MV-4-11 (cell line): ENCODE measurements at places on chromosomes 3 and 15.

- DNase-seq, result no peak
Measured at GRCh38 chr15:36152936-36153335, 426.5 kb upstream of the CDIN1 start.

DNA sequence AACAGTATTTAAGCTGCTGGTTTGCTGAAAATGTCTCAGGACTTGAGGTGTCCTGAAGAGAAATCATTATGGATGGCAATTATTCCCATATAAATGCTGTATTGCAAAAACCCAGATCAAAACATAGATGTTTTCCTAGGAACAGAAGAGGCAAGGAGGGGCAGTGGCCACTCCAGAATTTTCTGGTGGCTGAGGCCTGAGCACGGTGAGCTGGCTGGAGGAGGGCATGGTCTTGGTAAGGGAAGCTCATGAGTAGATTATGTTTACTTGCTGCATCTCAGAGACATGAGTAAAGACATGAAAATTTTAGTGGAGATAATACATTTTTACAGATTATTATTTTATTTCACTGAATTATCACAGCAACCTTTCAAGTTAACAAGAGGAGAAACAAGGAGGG lies 31.1 kb downstream of the PGPEP1L start:
- no peak for DNase-seq

GRCh38 chr3:139430493-139430892 lies 41.0 kb upstream of the COPB2 start:
- no peak for DNase-seq

GRCh38 chr15:56236197-56236596 lies 7.5 kb downstream of the RFX7 start:
- peak; percentile 77 for DNase-seq

DNA sequence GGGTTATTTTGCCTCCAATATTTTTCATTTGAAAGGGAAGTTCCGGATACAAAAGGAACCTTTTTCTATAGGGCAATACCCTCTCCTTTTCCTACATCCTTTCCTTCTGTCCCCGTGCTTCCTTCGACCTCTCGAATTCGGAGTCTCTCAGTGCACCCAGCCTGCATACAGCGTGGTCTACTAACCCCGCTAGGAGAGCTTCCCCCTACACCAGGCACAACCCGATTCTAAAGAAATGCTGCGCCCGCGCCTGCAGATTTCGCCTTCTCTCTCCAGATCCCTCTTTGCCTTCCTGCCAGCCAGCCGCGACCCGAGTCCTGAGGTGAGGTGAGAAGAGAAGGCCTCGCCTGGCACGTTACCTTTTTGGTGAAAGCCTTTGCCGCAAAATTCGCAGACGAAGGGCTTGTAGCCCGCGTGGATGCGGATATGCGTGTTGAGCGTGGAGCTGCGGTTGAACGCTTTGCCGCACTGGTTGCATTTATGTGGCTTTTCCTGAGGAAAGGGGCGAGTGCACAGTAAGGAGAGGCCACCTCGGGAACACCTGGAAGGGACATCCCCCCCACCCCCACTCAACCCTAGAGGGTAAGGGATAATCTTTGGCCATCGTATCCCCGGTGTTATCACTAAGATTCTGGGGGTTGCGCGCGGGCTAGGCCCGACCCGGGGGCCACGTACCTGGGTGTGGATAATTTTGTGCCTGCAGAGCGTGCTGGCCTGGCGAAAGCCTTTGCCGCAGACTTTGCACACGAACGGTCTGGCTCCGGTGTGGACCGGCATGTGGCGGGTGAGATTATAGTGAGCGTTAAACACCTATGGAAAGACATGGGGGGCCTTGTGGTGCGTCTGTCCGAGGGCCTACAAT lies 2.3 kb downstream of the FEZF2 start:
- DNase-seq, result no peak

GRCh38 chr3:128413413-128414205 lies 53.1 kb downstream of the DNAJB8 start:
- DNase-seq, result no peak

GRCh38 chr3:52388348-52388821 lies 56.5 kb downstream of the SEMA3G start:
- DNase-seq, result no peak

DNA sequence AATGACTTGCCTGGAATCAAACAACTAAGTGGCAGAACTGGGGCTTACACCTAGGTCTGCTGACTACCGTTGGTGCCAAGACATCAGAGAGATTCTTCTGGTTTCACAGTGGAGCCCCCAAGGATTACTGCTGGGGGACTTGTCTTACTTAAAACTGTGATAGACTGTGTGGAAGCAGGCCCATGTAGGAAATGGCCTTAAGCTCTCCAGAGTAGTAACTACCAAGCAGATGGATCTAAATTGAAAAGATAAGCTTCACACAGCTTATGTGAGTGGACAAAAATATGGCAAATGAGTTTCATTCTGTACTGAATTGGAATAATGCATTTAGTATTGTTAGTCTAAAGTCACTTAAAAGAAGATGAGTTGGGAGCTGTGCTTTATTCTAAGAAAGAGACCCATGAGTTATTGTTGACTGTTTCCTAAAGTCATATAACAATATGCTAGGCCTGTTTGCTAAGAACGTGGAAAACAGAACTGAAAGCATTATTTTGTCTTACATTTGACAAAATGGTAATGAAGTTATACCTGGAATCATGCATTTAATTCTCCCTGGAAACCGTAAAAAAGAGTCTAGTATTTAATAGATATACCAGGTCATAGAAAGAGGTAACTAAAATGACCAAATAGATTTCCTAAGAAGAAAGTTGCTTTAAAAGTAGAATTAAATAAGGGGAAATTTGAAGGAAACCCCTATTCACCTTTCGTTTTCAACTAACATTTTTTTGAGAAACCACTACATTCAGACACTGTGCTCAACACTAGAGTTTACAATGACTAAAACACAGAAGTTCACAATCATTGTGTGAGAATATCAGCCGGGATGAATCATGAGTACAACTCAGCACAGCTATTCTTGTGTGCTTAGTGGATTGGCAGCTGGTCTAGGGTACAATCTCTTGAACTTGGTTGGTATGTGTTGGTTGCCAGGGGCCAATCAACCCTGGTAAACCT lies 13.0 kb upstream of the MAPK6 start:
- peak; percentile 19 for DNase-seq

GRCh38 chr15:57432141-57432741 lies 55.9 kb downstream of the CGNL1 start:
- no peak for DNase-seq

- DNase-seq, result no peak
Measured at GRCh38 chr3:113834983-113835382, 3.6 kb upstream of the GRAMD1C start.

DNA sequence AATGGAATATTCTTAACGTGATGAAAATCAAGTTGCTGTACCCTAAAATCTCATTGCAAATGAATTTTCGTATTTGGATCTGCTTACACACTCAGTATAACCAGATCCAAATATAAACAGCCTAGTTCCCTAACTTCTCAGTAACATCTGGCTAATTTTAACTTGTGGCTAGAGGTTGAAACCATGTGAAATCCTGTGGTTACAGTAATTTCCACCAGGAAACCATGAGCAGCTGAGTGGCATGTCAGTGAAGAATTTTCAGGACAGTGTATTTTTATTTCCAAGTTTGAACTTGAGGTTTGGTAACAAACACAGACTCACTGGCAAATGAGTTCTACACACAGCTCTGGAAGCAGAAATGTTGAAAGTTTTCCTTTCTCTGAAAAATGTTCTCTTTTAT lies 754.1 kb downstream of the NR2F2 start:
- peak; percentile 92 for DNase-seq

- no peak for DNase-seq
Measured at GRCh38 chr3:30662836-30663235, 56.4 kb downstream of the TGFBR2 start.

GRCh38 chr15:97815835-97816234 lies 144.7 kb upstream of the ARRDC4 start:
- DNase-seq, result no peak

DNA sequence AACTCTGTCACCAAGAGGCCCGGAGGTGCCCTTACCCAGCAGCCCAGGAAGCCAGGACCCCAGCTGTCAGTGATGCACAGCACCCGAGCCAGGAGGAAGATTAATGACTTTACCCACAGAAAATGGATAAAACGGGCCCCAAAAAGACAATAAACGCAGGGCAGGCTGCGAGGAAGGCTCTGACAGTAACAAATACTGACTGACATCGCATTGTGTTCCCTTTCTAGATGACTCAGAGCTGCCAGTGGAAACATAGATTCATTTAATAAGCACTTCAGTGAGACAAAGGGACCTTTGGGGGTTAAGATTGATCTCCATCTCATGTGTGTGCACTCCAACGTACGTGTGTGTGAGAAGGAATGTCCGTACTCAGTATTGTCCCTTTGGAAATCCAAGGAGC lies 225.3 kb upstream of the PPP2R3A start:
- no peak for DNase-seq

- no peak for DNase-seq
Measured at GRCh38 chr15:68430471-68431036, 1.4 kb downstream of the ITGA11 start.

GRCh38 chr15:66809664-66810063 lies 107.6 kb downstream of the SMAD6 start:
- no peak for DNase-seq

GRCh38 chr3:58659051-58659675 lies 7.4 kb downstream of the FAM3D start:
- no peak for DNase-seq

- no peak for DNase-seq
Measured at GRCh38 chr3:183293966-183294365, 40.9 kb downstream of the B3GNT5 start.

DNA sequence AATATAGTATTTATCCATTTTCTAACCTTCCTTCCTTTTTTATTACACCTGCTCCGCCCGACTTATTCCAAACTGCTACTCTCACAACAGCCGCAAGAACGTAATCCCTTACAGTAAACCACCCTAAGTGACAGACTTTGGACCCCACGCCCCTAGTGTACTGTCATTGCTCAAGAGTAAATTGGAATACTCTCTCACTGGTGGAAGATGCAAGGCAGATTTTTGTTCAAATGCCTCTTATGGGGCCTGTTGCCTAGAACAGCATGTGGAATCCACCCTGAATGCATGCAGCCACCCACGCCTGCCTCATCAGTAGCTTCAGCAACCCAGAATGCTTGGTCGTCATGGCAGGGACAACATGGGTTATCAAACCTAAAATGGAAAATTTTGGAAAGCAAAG lies 226.2 kb upstream of the ST8SIA2 start:
- DNase-seq, result no peak

DNA sequence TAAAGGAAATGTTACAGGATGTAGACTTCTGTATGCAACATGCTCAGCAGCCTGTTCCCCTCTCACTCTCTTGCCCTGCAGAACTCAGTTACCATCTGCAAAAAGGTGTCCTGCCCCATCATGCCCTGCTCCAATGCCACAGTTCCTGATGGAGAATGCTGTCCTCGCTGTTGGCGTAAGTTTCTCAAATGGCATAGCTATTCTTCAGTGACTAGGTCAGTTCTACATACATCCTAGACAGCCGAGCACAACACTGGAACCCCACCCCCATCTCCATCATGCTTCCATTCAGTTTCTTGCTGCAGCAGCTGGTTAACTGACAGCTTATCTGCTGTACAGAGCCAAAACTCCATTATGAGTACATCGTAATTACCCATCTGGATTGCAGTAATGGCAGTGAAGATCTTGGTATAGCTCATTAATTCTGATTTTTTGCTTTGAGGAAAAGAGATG lies 4.5 kb downstream of the THBS1 start:
- no peak for DNase-seq

DNA sequence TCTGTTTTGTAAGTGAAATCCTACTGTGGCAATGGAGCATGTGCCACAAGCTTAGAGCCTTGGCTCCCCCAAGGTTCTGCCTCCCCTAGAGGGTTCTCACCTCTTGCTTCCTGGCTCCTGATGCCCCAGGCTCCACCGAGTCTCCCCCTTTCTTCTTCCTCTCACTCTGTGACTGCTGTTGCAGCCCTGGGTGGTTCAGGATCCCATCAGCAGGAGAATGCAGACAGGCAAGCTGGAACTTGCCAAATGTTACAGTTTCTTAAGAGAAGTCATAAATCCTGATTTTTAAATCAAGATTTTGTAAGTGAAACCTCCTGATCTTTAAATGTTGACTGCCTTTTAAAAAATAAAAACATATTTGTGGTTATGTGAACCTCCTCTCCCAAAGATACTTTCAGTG lies 133.9 kb downstream of the CCNL1 start:
- no peak for DNase-seq

DNA sequence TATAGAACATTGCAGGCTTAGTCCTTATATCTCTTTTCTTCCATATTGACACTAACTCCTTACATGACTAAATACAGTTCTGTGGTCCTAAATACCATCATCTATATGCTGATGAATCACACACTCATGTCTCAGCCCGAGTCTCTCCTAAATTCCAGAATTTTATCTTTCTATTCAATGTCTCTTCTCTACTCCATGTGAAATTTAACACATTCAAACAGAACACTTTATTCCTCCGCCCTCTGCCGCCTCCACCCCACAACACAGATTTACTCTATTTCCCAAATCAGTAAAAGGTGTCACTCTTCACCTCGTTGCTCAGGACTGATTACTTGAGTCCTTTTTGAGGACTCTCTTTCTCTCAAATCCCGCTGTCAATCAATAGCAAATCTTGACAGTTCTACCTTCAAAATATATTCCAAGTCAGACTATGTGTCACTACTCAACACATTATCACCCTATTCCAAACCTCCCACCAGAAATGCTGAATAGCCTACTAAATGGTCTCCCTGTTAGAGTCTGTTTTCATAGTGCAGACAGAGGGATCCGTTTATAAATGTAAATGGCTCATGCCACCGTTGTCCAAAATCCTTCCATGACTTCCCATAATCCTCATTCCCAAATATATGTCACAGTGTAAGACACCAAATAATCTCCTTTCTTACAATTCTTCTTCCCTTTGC lies 230.3 kb downstream of the FGF12 start:
- no peak for DNase-seq

DNA sequence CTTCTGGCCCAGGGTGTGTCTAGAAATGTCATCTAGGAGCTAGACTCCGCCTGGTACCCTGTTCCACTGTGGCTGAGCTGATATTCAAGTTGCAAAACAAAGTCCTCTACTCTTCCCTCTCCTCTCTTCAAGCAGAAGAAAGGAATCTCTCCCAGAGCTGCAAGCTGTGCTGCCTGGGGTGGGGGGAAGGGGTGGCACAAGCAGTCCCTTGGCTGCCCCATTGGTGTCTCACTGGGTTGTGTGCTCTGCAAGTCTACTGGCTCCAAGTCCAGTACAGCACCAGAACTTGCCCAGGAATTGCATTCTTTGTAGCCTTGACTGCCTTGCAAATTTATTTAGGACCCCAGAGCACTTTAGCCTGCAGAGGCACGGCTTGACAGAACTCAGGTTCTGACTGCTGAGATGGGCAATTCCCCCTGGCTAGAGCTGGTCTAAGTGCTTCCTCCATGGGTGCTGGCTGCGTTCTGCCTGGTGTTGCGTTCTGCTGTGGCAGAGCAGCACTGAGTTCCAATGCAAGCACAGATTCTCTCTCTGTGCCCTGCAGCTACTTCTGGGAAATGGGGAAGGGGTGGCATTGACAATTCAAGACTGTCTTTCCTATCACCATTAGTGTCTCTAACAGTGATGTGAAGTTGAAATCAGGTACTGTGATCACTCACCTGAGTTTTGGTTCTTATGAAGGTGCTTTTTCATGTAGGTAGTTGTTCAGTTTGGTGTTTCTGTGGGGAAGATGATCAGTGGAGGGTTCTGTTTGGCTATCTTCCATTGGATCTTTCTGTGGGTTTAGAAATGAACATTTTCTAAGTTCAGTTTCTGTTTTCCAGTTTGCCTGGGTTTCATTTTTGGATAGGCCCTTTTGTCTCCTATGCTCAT lies 39.5 kb downstream of the OXSR1 start:
- no peak for DNase-seq
